ENCODE measurements at places on chromosomes 1 and 21.

GRCh38 chr1:17236779-17237560 lies 11.9 kb upstream of the PADI3 start:
- DNase-seq, result peak; percentile 85

GRCh38 chr1:97243973-97244560 lies 522.5 kb downstream of the PTBP2 start:
- DNase-seq, result peak; percentile 37

DNA sequence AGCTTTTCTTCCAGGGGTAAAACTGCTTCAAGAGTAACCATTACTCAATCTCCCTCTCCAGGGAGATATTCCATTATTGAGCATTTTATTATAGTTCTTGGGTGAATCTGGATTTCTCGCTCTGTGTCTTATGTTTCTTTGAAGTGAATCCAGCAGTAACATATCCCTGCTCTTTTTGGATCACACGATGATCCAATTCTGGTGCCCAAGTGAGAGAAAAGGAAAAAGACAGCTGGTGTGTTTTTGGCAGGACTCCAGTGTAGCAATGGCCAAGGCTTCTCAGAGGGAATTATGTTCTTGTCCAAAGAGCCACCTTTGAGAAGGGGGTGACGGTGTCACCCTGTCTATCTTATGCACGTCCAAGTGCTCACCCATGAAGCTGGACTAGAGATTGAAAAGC lies 140.3 kb upstream of the ERRFI1 start:
- DNase-seq, result no peak

GRCh38 chr1:109133815-109134214 lies 19.9 kb downstream of the ELAPOR1 start:
- DNase-seq, result no peak

DNA sequence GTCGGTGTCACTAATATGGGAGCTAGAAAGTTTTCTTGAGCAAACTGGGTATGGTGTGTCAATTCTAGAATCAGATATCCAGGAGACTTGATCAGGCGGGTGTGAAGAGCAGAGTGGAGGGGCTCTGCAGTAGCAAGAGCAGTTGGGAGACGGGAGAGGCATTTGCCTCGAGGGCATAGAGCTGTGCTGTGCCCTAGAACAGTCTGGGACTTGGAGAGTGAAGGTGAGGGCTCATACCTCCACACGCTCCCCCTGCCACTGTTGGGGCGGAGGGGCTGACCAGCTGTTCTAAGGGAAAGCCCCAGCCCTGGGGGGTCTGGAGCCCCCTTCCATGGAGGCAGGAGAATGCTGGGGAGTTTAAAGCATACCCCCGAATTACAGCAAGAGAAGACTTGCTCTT lies 33.8 kb downstream of the SIM2 start:
- no peak for DNase-seq

GRCh38 chr1:153251562-153251961 lies 7.9 kb upstream of the LORICRIN start:
- no peak for DNase-seq

DNA sequence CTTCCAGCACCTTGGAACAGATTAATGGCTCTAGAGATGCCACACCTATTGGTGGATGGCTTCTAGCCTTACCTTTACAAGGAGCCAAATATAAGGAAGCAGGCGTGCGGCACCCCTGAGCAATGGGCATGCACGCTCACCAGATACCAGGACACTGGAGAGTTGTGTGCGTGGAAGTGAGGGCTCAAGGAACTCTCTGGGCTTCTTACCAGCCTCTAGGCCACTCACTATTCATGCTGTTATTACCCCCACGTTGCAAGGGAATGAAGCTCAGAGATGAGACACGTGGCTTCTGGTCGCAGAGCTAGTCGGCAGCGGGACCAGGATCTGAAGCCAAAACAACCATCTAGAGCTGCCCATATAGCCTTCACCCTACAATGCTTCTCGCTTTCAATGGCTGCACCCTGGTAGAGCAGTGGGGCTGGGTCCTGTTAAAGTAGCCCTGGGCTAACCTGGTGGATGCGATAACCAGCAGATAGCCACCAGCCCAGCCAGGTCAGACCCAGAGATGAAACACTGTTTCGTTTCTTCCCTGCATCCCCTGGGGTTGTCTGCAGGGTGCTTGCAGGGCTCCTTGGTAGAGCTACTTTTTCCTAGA lies 396.4 kb upstream of the VAMP3 start:
- no peak for DNase-seq

DNA sequence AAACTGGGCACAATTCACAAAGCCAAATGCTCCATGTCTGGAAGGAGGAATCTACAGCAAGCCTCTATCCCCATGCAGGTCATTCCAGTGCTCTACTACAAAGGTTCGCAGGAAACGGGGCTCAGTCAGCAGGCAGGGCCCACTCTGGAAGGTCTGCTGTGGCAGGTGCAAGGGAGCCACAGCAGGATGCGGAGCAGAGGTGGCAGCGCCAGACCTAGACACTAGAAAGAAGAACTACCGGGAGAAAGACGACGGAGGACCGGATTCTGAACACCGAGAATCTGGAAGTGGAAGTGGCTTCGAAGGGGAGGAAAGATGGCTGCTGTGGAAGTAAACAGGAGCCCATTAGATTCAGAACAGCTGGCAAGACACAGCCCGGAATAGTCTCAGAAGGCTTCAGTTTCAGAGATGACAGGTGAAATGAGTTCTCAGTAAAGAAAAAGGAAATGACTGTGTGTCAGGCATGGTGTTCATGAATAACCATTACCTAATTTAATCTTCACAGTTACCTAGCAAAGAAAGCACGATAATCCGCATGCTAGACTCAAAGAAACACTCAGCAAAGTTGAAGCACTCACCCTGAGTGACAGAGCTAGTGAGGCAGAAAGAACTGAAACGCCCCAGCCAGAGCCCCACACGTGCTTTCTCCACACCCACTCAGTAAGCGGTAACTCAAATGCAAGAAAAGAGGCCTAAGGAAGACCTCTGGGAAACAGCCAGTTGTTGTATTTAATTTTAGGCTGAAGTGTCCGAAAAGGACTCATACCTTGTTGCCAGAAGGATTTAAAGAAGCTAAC lies 21.4 kb downstream of the SETD4 start:
- no peak for DNase-seq

DNA sequence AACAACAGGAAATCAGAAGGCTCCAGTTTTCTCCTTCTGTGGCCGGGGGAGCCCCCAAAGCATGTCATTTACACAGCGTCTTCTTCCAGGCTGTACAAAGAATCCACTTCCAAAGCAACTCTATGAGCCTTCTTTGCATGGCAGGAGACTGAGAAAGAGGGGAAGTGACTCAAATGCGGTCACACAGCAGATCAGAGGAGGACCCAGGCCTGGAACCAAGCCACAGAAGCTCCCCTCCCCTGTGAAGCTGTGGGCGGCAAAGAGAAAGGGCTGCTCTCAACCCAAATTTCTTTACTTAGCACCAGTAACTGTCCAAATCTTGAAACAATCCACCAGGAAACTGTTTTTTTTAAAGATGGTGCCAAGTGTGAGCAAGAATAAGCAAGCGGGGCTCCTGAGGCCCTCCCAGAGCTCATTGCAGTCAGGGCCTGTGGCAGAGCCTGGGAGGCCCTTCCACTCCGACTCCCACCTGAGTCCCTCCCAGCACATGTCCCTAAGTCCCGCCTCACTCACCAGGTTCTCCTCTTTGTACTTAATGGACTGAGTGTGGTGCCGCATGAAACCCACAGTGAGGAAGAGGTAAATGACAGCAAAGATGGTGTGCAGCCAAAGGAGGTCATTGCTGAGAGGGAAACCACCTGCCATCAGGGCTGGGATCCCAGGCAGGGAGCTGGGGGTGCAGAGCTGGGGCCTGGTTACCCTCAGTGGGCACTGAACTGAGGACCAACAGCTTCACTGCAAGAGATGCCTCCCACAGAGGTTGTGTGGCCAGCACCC lies 15.9 kb downstream of the TMEM63A start:
- DNase-seq, result no peak

GRCh38 chr1:168477792-168478191 lies 66.0 kb downstream of the XCL2 start:
- no peak for DNase-seq

DNA sequence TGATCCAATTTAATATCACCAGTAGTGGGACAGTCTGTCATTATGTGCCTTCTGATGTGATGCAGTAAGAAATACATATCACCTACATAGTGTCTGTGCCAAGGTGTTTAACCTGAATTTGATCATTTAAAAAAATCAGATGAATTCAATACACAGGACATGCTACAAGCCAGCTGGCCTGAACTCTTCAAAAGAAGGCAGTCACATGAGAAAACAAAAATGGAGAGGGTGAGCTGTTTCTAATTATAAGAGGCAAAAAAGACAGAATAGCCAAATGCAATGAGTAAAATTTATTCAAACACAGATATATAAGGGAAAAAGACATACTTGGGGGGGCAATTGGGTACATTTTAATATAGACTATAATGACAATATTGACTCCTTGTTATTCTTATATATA lies 66.5 kb downstream of the ST3GAL3 start:
- DNase-seq, result no peak

GRCh38 chr1:25425098-25426085 lies 4.8 kb upstream of the RHCE start:
- peak; percentile 62 for DNase-seq

- DNase-seq, result no peak
Observed at GRCh38 chr1:24104854-24105253, 7.1 kb downstream of the MYOM3 start.

DNA sequence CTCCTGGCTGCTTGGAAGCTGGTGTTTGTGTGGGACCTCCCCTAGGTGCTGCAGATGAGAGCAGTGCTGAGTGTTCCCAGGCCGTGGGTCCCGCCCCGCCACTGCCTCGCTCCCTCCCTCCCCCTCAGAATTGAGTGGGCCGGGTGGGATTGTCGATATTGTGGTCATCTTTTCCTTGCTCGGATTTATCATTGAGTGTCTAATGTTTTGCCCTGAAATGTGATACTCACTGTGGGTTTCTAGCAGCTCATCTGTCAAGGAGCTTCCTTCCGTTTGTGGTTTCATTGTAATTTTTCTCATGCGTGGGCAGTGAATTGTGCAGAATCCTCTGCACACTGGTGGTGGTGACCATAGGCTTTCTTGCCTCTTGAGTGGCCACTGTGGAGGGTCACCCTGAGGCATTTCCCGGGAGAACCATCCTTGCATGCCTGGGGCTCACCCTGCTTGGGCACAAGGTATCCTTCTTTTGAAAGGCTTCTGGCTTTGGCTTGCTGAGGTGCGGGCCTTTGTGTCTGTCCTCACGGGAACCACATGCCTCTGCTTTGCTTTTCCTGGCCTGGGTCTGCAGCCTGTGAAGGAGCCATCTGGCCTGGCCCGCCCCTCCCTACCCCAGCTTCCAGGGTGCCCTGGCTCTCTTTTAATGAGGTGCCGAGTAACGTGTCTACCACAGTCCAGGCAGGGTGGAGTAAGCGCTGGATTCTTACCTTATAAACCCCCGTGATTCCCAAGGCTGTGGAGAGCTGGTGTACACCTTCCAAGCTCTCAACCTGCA lies 25.6 kb downstream of the SLX9 start:
- no peak for DNase-seq

GRCh38 chr1:8382051-8382505 lies 64.2 kb downstream of the SLC45A1 start:
- no peak for DNase-seq

DNA sequence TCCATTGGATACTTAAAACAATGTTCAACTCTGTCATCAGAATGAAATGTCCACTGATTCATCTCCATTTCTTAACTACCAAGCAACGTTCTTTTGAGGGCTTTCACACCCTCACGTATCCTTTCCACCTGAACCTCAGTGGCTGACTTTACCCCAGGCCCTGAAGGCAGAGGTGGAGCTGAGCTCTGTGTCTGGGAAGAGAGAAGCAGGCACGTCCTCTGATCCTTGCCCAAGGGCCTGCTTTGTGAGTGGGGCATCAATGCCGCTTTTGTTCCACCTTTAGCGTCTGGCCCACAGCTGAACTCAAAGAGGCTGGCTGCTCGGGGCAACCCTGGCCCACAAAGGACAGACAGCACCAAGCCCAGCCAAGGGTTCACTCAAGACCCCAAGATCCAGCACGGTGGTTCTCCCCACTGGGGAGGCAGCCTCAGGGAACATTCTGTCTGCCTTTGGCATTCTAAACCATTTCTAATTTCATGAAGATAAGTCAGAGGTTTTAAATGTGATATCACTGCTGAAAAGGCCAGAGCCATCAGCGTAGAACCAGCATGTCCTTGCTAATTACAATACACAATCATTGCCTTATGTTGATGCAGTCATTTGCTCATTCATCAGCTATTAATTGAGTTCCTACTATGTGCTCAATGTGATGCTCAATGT lies 126.0 kb upstream of the UBE2U start:
- DNase-seq, result no peak

GRCh38 chr1:186609183-186609582 lies 71.0 kb downstream of the PTGS2 start:
- DNase-seq, result no peak

- no peak for DNase-seq
Observed at GRCh38 chr21:39204134-39204533, 20.9 kb upstream of the PSMG1 start.

DNA sequence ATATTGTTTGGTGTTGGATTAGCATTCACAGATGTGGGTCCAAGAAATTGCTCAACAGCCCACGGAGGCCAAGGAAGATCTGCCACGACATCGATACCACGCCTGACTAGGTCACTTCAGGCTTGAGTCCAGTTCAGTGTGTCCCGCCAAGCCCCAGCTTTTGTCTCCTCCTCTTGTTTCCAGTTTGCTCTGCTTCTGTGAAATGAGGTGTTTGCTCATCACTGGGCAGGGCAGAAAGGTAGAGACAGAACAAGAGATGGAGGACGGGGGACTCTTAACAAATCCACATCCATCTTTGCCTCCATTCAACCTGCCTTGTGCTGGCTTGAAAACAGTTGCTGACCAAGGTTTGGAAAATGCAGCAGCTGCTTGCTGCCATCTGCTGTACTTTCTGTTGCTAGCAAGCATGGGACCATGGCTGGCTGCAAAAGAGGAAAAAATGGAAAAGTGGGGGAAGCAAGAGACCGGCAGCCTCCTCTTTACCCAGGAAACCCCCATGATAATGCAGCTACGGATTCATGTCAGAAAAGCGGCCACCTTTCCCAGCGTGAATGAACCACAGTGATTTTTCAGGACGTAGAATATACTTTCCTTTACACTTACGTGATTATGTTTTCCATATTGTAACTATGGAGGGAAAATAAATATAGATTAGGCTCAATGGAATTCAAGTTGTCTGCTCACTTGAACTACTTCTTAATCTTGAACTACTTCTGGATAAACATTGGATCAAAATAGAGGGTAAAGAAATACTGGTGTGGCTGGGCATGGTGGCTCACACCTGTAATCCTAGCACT lies 80.2 kb upstream of the GREM2 start:
- peak; percentile 30 for DNase-seq
